ENCODE measurements at places on chromosomes 6 and 20. TPM values are rescaled to one million over a fixed set of nuclear protein-coding genes. Genes with fewer than 3 reads are reported as not detected.
A peak's percentile ranks its signal among the peaks of the same experiment; 100 is the strongest.

- no peak for DNase-seq
Observed at GRCh38 chr6:75991941-75992340, 80.5 kb downstream of the IMPG1 start.

Gene MAFB
- 38.6 TPM for total RNA-seq

GRCh38 chr6:137020776-137021175 lies 24.0 kb downstream of the IL20RA start:
- no peak for DNase-seq

GRCh38 chr20:21505161-21505809 lies 8.6 kb downstream of the NKX2-2 start:
- peak; percentile 80 for DNase-seq

GRCh38 chr6:72132427-72132826 lies 246.1 kb downstream of the RIMS1 start:
- DNase-seq = no peak

DNA sequence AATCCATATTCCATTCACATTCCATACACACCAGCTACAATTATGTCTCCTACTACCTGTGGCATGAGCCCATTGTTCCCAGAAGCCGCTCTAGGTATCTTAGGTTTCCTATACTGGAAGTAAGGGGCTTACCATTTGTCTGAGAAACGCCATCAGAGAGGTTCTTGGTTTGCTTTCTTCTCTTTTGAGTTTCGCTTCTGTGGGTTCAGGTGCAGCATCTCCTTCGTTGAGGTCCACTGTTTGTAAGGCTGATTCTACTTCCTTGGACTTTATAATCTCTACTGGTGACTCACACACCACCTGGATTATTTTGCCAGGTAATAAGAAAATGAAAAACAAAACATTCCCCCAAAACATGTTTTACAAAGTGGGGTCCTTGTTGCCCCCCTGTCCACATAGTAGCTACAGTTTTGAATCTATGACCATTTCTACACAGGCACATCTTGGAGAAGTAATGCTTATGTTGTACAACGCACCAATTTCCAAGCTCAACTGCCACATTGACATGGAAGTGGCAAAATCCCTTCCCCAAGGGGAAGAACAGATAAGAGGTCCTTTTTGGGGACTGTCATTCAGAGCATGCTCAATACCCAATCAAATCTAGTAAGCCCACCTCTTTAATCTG lies 103.5 kb downstream of the BCAS1 start:
- DNase-seq = no peak

- no peak for DNase-seq
Observed at GRCh38 chr6:134936931-134937330, 13.0 kb downstream of the ALDH8A1 start.

Gene NRN1
- total RNA-seq = 90.1 TPM

DNA sequence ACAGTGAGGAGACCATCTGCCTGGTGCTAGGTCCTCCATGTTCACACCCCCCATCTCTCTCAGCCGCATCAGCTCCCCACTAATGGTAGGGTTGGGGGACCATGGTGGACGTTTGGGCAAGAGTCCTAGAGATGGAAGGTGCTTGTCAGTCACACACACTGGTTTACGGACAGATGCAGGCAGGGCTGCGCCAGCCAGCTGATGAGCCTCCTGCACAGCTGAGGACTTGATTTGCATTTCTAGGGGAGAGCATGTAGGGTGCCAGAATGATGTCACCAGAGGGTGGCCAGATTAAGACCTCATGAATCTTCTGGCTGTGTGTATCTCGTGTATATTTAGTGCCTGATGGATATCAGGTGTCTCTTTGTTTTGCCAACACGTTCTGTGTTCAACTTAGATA lies 28.6 kb downstream of the CST8 start:
- DNase-seq = no peak

Gene NKX2-4
- total RNA-seq = not detected

GRCh38 chr20:63153254-63154221 lies 62.4 kb downstream of the YTHDF1 start:
- no peak for DNase-seq

GRCh38 chr6:13397359-13398068 lies 69.2 kb upstream of the TBC1D7 start:
- no peak for DNase-seq

DNA sequence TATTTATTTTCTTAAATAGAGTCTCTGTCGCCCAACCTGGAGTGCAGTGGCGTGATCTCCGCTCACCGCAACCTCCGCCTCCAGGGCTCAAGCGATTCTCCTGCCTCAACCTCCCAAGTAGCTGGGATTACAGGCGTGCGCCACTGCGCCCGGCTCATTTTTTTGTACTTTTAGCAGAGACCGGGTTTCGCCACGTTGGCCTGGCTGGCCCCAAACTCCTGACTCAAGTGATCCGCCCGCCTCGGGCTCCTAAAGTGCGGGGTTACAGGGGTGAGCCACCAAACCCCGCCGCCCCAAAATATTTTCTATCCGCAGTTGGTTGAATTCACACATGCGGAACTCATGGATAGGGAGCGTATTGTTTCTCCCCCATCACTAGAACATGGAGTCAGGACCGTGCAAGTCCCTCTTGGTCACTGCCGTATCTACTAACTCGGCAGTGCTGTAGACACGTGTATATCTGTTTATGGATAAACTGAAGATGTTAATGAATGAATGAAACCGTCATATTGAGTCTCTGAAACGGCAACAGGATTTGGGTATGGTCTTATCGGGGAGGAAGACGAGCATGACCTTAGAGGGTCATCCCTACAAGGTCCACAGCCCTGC lies 904 bp downstream of the MKKS start:
- no peak for DNase-seq

All from sciatic nerve (tissue), 2 donors.